Effector memory CD8-positive, alpha-beta T cell (primary cell): ENCODE measurements at places on chromosomes 2 and 18.

DNA sequence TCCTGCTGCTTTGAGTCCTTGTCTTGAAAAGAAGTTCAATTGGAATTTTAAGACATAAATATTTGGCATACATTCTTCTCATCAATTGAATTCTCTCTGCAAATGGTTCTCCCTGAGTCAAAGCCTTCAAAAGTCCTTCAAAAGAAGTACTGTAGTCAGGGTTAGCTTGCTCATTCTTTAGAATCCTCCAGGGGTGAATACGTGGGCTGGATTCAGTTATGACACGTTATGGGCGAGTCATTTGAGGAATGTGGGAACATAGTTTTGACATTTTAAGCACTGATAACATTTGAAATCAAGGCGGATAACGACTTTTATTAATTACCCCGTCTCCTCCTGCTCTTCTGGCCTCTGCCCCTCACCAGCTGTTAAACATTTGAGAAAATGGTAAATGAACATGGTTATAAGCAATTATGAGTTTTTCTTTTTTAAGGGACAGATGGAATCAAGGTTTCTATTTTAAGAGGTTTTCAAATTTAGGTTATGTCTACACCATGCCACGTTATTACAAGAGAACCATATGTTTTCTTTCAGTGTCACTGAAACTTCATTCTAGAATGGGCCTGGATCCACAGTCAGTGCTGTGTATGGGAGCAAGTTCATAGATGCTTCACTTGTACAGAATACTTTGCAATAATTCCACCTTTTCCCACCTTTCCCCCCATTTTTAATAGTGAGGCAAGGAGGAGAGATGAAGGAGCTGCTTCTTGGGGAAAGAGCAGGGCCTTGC, 273.1 kb downstream of the TSN start:
- DNase-seq = no peak

- DNase-seq = no peak
Measured at GRCh38 chr2:234682492-234683228, 185.8 kb upstream of the ARL4C start.

GRCh38 chr2:63301481-63301880, 250.9 kb downstream of the OTX1 start:
- DNase-seq = no peak

DNA sequence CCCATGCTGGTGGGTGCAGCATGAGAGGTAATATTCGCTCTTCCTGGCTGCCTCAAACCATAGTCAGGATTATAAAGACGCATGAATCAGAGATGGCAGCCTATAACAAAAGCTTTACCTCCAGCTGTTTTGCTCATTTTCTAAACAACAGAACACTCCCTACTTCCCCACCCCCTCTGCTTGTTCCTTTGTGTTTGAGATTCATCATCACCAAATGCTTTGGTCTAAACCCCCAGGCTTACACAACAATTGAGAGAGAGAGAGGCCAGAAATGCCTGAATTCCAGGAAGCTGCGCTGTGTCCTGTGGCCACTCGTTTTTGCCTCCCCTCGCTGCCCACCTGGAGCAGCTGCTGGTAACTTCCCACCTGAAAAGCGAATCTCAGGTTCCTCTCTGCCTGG, 78.8 kb upstream of the CAPN13 start:
- no peak for DNase-seq

GRCh38 chr2:64296140-64296480, 151.9 kb upstream of the PELI1 start:
- no peak for DNase-seq

- no peak for DNase-seq
Measured at GRCh38 chr2:212913640-212914306, 237.6 kb downstream of the IKZF2 start.

- no peak for DNase-seq
Measured at GRCh38 chr18:70384181-70384790, 95.4 kb downstream of the SOCS6 start.

DNA sequence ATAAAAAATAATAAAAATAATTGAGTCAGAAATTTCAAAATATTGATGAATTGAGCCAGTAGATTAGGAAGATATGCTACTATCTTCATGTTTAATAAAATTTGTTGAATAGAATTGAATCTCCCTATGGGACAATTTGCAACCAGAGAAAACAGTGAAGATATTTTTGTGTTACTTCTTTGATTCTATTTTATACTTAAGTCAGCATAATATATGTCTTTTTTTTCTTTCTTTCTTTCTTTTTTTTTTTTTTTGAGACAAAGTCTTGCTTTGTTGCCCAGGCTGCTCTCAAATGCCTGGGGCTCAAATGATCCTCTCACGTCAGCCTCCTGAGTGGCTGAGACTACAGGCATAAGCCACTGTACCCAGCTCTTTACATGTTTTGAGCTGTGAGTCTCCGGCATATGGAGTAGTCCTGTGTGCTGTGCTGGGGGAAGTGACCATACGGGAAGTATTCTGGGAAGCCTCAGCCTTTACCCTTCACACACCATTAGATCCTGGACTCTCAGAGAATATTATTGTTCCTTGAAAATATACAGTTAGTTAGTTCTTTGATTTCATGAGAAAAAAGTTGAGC, 13.8 kb upstream of the IAH1 start:
- no peak for DNase-seq

DNA sequence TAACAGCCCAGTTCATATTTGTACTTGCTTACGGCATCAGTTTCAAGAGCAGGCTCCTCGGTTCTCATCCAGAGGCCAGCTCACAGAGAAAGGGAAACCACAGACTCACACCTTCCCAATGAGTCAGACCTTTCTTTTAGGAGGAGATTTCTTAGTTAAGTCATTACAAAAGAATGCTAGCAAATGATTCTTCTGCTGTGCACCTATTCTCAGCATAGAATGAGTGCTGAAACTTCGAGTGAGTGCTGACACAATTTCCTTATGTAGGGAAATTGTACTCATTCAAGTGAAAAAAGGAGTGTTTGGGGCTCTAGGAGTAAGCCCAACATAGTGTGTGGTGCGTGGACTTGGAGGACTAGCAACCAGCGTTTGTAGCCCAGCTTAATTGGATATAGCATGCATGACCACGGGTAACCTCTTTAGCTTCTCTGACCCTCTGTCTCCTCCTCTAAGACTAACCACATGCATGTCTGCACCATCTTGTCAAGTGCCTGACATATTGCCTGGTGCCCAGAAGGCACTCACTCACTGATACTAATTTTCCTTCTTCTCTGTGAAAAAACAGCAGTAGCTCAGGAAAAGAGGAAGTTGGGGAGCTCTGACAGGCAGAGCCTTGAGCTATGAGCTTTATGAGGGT, 87.0 kb downstream of the ALPK2 start:
- DNase-seq = peak; percentile 39

- DNase-seq = no peak
Measured at GRCh38 chr2:10157293-10157692, 34.8 kb downstream of the RRM2 start.

GRCh38 chr2:63300835-63301234, 250.2 kb downstream of the OTX1 start:
- no peak for DNase-seq

GRCh38 chr2:120497261-120497977, 151.5 kb downstream of the INHBB start:
- no peak for DNase-seq

DNA sequence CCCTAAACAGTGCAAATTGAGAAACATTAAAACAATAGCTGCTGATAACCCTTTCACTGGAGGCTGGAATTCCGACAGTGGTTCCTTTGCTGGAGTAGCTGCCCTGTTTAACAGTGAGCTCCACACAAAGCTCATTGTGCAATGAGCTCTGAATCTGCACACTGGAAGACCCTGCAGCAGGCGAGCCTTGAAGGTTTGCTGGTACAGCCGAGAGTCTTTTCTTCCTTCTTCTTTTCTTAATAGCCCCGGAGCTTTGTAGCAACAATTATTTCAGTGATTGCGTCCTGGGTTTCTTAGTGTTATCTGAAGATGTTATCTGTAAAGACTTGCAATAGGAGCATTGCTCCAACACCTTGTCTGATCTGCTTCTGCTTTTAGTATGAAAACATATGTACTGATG, 50.8 kb upstream of the CXCR4 start:
- DNase-seq = no peak

DNA sequence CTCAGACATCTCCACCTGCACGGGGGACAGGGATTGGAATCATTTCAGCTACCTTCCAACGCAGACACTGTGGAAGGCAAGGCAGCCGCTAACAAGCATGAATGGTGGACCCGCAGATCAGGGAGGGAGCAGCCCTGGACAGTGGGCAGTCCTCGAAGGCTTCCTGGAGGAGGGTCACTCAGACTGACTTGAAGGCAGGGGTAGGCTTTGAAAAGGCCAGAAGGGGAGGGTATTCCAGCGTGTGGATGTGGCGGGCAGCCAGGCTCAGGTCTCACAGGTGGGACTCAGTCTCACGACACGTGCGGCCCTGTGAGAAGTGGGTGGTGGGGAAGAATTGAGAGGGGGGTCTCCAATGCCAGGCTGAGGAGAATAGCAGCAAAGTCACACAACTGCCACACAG, 29.9 kb downstream of the DYSF start:
- no peak for DNase-seq

DNA sequence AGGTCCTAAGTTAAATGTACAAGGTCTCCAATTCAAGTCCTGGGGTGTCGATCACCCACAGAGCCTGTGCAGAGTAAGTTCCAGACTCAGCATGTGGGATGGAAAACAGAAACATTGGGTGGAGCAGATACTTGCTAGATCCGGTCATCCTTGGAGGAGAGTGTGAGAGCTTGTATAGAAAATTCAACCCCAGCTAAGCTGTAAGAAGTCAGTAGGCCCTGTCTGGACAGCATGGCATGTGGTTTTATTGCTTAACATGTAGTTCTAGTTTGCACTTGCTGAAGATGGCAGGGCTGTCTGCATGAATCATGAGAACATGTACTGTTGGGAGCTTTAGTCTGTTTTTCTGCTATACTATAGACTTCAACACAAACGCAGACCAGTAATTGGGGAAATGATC, 189.6 kb upstream of the RMP24 start:
- no peak for DNase-seq

DNA sequence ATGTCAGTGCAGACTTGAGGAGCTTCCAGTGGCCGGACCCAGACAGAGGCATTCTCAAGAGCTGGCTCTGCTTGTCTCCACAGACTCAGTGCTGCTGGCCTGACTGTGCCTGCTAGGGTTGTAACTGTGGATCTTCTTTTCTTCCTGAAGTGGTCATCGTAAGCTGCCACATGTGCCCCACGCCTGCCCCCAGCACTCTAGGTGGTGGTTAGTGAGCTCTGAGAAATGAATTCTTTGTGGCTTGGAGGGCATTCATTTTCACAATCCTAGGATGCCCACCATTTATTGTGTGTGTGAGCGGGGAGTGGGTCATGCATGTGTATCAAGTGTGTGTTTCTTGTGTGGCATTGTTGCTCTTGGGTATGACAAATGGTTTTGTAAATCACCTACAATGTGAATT, 23.1 kb downstream of the RAB12 start:
- no peak for DNase-seq

DNA sequence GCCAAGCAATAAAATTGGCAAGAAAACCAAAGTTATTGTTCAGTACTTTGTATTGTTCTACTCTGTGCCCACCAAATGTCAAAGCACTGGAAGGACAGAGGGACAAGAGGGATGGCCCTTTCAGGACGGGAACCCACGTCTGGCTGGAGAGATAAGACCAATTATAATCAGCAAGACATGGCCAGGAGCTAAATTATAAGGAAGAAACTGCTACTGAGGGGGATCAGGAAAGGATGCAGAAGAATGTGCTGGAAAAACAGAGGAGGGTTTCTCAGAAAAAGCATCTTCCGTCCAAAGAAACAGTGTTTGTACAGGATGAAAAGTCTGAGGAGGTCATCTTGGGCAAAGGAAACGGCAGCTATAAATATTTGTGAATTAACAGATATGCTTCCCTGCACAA, 46.4 kb upstream of the NARS1 start:
- no peak for DNase-seq

DNA sequence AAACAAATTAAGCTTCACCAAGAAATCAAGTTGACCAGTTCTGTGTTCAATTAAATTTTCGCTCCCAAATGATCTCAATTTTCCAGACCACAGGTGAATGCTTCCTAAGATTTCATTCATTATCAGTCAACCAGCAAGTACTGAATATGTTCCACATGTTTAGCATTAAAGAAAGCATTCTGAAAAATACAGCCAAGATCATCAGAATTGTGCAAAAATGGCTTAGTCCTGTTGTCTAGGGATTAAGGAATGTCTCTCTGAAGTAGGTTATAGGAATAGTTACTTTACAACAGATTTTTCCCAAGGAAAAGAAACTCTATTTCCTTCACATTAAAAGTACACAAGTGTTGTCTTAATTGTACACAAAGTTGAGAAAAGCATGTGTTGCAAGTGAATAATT, 69.2 kb downstream of the NRXN1 start:
- DNase-seq = no peak

GRCh38 chr2:20595439-20596192, 55.3 kb downstream of the HS1BP3 start:
- DNase-seq = no peak

- no peak for DNase-seq
Measured at GRCh38 chr2:66532972-66533868, 98.3 kb downstream of the MEIS1 start.

GRCh38 chr18:21452276-21452780, 148.2 kb downstream of the ESCO1 start:
- no peak for DNase-seq

DNA sequence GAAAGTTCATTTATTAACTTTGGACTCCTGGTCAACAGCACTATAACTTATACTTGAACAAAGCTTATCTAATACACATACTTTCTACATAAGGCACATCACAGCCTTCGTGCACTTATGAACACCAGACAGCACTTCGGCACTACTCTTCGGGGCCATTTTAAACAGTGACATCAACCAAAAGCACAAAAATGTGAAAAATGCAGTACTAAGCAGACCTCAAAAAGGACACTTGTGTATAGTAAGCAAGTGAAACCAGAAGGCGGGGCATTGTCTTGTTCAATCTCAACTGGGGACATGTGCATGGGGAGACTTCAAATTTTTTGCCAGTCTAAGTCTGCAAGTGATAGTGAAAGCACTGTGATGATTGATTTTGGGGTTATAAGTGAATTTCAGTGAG, 163.0 kb downstream of the NCKAP5 start:
- DNase-seq = no peak

GRCh38 chr18:58619596-58619930, 9.3 kb downstream of the ALPK2 start:
- no peak for DNase-seq

GRCh38 chr2:96815326-96816126, 542 bp upstream of the CNNM3 start:
- peak; percentile 25 for DNase-seq
